ENCODE measurements at places on chromosomes 11 and 22.

DNA sequence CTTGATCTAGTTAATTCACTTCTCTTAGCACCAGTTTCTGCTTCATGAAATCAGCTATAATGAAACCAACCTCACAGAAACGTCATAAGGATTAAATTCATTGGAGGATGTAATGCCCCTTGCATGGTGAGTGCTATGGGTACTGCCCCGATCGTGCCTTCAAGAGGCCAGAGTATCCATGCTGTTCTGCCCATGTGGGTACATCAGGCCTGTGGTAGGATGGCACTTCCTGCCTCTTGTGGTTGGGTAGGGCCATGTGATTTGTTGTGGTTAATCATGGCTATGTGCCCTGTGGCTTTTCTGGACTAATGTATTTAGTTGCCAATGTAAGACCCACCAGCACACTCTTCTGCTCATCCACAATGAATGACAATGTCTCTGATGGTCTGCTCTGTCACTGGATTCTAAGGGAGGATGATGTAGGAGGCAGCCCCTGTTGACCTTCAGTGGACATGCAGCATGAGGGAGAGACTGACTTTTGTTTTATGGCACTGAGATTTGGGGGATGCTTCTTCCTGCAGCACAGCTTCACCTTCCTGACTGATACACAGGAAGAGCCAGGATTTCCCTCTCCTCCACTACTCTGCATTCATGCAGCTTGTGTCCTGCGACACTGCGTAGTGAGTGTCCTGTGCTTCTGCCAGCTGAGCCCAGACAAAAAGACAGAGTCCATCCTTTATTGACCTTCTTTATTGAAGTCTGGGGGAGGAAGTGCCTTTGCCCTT lies 66.2 kb downstream of the DHCR7 start:
- DNase-seq: no peak

GRCh38 chr22:47122441-47123000 lies 360.1 kb downstream of the TBC1D22A start:
- DNase-seq: no peak

GRCh38 chr22:17897858-17898257 lies 123.6 kb upstream of the BID start:
- DNase-seq: no peak

DNA sequence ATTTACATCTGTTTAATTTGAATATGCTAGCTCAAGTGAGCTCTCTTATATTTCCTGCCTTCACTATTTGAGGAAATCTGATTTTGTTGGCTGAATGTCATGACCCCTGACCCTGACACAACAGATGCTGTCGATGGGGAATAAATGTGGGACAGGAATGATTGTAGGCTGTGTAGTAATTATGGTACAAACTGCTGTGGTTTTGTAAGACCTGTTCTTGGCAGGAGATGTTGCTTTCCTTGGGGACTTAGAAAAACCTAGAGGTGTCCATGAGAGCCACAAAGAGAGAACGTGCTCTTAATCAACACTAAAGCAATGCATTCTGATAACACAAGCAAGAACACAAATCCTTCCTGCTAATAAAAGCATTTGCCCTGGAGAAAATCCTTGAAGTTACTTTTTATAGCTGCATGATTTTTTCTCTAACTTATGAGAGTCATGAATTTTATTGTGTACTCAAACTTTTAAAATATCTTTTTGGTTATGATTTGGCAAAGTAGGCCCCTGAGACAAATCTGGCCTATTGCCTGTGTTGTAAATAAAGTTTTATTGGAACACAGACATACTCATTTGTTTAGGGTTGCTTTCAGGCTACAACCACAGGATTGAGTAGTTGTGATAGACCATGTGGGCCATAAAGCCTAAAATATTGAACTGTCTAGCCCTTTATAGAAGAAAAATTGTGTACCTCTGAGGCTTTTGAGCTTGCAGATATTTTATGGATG lies 90.2 kb downstream of the DDX10 start:
- DNase-seq: no peak

DNA sequence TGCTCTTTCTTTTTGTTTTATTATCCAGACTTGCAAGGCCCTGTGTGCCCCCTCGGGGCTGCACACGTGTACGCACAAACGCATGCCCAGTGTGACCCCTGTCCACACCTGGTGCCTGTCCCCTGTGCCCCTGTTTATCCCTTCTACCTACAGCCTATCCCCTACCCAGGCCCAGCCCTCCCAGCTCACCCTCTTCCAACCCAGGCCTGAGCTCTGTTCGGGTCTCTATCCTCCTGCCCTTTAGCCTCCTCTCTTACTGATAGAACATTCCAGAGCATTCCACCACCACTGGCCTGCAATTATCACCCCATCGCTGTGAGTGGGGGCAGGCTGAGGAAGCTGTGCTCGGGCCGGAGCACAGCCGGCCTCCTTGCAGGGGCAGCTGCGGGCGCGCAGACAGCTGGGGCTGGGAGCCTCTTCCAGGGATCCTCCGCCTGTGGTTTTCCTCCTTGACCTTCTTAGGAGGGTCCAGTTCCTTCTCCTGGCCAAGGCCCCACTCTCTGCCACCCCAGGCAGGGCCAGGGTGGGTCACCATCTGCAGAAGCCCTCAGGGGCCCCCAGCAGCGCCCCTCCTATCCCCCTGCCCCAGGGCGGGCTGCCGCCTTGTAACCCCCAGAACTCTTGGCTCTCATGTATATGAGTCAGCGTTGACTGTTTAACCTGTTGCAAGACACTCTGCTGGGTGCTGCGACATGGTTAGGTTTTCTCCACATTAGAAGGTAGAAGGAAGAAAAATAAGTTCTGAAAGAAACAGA lies 41.8 kb upstream of the KCNQ1OT1 start:
- no peak for DNase-seq
